ENCODE measurements at places on chromosomes 1 and 21.

DNA sequence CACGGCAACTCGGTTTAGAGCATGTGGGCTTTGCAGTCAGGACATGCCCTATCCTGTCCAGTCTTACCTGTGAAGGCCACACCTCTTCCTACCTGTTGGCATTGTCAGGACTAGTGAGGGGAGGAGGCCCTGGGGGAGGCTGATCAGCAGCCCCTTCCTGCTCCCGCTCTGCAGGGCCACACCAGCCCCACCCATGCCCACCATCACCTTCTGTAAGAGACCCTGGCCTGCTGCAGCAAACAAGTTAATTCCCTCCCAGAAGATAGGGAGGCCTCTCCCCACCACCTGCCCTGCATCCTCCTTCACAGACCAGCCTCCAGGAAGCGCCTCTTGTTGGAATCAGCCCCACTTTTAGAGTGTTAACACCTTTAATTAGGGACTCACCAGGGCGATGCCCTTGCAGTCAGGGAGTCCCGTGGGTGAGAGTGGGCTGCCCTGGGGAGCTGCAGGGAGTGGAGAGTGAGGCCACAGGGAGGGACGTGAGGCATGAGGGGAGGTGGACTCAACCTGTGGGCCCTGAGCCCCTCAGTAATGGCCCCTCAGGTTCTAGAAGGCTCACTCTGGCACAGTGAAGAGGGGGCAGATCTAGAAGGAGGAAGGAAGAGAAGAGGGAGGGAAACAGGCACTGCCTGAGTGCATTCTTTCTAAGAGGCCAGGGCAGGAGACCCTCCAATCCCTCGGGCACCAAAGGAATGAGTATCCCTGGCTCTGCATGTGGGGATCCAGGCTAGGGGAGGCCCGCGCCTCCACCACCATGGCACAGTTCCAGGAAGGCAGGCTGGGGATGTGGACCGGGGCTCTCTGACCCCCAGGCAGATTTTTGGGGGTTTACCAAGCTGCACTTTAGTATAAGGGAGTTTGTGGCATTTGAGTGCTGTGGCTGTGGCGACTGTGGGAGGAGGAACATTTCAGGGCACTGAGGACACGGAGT, 8.2 kb downstream of the UMODL1 start:
- DNase-seq = no peak

GRCh38 chr1:207908107-207908734, 2.7 kb downstream of the CD34 start:
- DNase-seq = no peak

DNA sequence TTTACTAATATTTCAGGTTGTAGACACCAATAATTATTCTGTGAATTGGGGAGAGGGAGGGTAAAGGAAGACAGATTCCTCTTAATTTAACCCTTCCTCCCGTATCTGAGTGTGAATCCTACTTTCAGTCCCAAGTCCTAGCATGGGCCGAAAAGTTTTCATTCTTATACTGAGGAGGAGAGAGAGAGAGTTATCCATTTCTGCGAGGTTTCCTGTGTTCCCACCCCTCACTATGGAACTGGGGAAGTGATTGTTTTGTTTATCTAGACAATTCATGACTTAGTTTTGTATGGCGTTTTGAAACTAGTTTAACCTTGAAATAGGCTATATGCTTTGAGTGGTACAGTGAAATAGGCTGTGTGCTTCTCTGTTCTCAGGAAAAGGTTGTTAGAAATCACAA, 134.0 kb upstream of the DPYD start:
- DNase-seq = no peak

- DNase-seq = no peak
Measured at GRCh38 chr1:218171302-218171893, 113.7 kb upstream of the RRP15 start.

- no peak for DNase-seq
Measured at GRCh38 chr1:50508040-50508586, 84.9 kb upstream of the DMRTA2 start.

DNA sequence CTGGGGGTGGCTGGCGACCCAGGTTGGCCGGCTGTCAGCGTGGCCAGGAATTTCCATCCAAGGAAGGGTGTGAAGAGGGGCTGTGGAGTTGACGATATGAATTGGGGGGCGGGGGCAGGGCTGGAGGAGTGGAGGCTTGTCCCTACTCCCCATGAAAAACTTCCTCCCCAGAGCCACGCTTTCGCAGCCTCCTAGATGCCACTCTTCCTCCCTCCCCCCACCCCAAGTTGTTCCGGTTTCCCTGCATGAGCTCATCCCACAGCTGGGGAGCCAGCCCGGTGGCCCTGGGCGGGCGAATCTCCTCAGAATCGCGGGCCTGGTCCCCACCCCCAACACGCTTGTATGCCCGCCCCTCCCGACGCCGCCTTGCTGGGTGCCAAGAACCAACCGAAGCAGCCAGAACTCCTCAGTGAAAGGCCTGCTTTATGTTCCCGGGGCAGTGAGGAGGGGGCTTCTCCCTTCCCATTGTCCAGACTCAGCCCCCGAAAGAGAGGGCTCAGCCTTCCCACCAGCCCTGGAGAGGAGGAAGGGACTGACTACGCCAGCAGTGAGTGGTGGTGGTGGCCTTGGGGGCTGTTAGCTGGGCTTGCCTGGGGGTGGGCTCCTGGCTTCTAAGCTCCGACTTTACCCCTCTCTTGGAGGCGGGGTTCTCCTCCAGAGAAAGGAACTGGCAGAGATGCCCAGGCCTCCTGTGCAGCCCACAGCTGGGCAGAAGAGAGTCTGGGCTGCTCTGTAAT, 1.8 kb upstream of the CSMD2 start:
- DNase-seq = no peak

- no peak for DNase-seq
Measured at GRCh38 chr1:14626869-14627607, 28.6 kb downstream of the KAZN start.

- DNase-seq = no peak
Measured at GRCh38 chr21:18772897-18773296, 369.3 kb upstream of the TMPRSS15 start.

DNA sequence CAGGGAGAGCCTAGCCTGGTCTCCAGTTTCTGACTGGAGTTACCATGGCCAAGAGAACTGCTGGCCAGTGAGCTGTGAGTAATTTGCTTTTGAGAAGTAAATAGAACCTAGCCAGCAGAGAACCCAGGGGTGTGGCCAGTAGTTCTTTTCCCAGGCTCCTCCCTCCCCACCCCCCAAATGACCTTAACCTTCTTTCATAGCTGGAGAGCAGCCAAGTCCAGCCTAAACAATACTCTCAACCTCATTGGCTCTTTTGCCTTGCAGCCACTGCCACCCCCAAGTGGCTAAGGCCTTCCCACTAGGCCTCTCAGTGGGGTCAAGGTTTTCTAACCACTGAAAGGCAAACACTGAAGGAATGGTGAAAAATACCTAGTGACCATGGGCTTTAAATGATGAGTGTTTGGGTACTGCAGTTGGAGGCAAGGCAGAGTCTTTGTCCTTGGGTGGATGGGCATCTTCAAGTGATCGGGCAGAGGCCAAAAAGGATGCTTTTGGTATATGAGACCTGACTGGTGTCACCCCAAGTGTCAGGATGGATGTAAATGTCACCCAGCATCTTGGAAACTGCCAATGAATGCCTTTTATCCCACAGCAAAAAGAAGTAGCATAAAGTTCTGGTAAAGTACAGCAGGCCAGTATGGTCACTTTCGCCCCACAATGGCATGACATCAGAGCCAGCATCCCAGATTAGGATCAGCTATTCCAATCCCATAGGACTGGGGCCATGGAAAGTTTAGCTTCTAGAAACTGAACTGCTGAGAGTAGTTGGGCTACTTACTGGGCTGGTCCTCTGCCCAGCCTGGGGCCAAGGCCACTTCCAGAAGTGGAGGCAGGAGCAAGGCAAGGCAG, 3.5 kb upstream of the PIGV start:
- DNase-seq = no peak

GRCh38 chr1:80933346-80933745, 867.4 kb upstream of the ADGRL2 start:
- DNase-seq = no peak

GRCh38 chr1:204685236-204686006, at the start of gene LRRN2:
Gene LRRN2, minus strand, starts transcription at chr1:204685738. Its CDS starts 65,746 bp downstream, at chr1:204619992.
- no peak for DNase-seq

DNA sequence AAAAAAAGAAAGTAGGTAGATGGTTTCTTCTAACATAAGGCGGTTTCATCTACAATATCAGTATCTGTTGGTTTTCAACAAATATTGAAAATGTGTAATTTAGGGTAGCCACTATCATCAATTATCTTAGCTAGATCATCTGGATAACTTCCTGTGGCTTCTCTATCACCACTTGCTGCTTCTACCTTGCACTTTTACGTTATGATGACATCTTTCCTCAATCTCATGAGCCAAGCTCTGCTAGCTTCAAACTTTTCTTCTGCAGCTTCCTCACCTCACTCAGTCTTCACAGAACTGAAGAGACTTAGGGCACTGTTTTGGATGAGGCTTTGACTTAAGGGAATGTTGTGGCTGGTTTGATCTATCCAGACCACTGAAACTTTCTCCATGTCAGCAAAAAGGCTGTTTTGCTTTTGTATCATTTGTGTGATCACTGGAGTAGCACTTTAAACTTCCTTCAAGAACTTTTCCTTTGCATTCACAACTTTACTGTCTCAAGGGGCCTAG, 144.9 kb upstream of the HP1BP3 start:
- no peak for DNase-seq

DNA sequence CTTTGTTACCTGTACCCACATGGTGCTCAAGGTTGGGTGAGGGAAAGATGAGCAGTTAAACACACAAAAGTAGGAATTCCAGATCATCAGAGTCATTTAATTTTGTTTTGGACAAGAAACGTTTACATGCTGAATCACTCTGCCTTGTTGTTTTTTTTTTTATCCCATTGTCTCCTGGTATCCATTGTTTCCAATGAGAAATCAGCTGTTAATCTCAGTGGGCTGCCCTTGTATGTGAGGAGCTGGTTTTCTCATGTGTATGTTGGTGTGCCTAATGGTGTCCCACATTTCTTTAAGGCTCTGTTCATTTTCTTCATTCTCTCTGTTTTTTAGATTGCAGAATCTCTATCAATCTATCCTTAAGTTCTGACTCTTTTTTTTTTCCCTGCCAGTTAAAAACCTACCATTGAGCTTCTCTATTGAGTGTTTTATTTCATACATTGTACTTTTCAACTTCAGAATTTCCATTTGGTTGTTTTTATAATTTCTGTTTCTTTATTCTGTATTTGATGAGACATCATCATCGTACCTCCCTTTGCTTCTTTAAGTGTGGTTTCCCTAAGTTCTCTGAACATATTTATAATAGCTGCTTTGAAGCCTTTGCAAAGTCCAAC, 8.8 kb upstream of the OBSCN start:
- no peak for DNase-seq

- DNase-seq = no peak
Measured at GRCh38 chr1:17078991-17079868, 25.4 kb upstream of the SDHB start.

- DNase-seq = no peak
Measured at GRCh38 chr1:8426996-8427395, 109.1 kb downstream of the SLC45A1 start.

GRCh38 chr1:223110952-223111351, 32.1 kb downstream of the TLR5 start:
- no peak for DNase-seq

GRCh38 chr1:201916649-201917249, 28.1 kb downstream of the SHISA4 start:
- no peak for DNase-seq
